Osteoblast (primary cell): ENCODE measurements at places on chromosomes 13 and 19. TPM values are rescaled to one million over a fixed set of nuclear protein-coding genes. Genes with fewer than 3 reads are reported as not detected.
A peak's percentile ranks its signal among the peaks of the same experiment; 100 is the strongest.

DNA sequence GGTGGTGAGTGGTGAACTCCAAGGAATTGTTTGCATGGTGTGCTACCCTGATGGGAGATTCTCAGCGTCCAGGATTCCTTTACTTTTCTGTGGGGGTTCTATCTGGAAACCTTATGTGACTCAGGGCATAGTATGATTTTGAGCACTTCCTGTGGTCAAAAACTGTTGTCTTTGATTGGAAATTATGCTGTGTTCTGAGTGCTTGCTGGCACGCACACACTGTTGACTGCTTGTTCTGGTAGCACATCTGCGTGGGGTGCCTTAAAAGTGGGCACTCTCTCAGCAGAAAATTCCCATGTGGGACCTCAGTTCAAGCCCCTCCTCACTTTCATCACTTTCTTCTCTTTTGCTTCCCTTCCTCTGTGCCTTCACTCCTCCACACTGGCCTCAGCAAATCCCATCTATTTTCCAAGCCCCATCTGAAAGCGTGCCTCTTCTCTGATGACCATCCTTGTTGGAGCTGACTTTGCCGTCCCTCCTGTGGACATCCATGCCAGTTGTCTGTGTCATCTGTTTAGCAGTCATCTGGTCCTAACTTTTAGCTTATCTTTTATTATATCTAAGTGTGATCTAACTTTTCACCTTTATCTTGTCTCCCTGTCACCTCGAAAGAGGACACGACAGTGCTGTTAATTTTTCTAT lies 56.4 kb upstream of the NPAS1 start:
- peak overlapping the region; percentile 100 for H3K27ac ChIP-seq
- peaks cover 19% of the 10 kb centered on the region for H3K36me3 ChIP-seq
- DNase-seq: peak; percentile 87

GRCh38 chr19:29404951-29405727 lies 120.7 kb upstream of the VSTM2B start:
- H3K4me3 ChIP-seq: no peak overlapping the region
- no peaks in the 10 kb centered on the region for H3K4me1 ChIP-seq
- no peak overlapping the region for H3K27ac ChIP-seq
- H3K36me3 ChIP-seq: no peaks in the 10 kb centered on the region
- peak; percentile 83 for DNase-seq
- H3K27me3 ChIP-seq: no peaks in the 10 kb centered on the region

DNA sequence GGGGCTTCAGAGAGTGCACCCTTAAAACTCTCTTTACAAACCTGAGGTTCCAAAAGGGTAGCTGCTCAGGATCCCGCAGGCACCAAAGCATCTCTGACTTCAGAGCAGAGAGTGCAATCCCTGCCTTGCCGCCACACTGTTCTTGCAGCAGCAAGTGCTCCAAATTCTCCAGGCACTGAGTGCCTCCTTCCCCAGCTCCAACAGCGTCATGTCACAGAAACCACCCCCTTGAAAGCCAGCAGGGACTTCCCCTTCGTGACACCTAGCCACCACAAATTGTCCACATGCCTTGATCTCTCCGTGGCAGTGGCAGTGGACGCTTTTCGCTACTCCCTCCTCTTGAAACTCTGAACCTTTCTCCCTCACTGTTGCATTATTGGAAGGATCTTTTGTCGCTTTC lies 39.9 kb downstream of the MBNL2 start:
- peaks cover 36% of the 10 kb centered on the region for H3K4me1 ChIP-seq
- no peaks in the 10 kb centered on the region for H3K27me3 ChIP-seq
- no peaks in the 10 kb centered on the region for H3K36me3 ChIP-seq
- DNase-seq: no peak

DNA sequence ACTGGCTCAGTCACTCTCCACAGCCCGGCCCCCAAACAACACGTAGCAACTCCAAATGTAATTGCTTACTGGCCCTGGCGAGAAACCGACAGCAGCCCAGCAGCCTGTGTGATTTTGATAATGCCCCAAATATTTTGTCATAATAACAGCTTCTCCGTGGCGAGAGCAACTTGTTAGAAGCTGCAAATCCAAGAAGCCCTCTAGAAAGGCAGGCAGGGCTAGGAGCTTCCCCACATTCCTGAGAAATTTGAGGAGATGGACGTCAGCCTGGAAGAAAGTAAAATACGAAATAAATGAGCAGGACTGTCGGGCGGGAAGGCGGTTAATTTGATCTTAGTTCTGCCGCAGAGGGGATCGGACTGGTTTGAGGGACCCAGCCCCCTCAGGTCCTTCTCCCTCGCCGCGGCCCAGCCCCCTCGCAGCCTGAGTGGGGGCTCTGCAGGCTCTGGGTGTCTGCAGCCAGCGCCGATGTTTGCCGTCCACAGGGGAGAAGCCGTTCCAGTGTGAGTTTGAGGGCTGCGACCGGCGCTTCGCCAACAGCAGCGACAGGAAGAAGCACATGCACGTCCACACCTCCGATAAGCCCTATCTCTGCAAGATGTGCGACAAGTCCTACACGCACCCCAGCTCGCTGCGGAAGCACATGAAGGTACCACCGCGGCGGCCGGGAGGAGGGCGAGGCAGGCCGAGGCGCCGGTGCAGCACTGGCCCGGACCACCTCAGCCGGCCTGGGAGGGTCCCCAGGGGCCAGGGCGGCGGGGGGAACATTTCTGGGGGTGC lies 3.1 kb downstream of the ZIC2 start:
- H3K4me3 ChIP-seq: no peak overlapping the region
- H3K27me3 ChIP-seq: peaks cover 87% of the 10 kb centered on the region
- DNase-seq: peak; percentile 79

GRCh38 chr19:34391813-34392212 lies 12.4 kb upstream of the PDCD2L start:
- no peaks in the 10 kb centered on the region for H3K27me3 ChIP-seq
- H3K36me3 ChIP-seq: peaks cover 84% of the 10 kb centered on the region
- no peak for DNase-seq
- H3K4me3 ChIP-seq: no peak overlapping the region
- no peaks in the 10 kb centered on the region for H3K4me1 ChIP-seq

DNA sequence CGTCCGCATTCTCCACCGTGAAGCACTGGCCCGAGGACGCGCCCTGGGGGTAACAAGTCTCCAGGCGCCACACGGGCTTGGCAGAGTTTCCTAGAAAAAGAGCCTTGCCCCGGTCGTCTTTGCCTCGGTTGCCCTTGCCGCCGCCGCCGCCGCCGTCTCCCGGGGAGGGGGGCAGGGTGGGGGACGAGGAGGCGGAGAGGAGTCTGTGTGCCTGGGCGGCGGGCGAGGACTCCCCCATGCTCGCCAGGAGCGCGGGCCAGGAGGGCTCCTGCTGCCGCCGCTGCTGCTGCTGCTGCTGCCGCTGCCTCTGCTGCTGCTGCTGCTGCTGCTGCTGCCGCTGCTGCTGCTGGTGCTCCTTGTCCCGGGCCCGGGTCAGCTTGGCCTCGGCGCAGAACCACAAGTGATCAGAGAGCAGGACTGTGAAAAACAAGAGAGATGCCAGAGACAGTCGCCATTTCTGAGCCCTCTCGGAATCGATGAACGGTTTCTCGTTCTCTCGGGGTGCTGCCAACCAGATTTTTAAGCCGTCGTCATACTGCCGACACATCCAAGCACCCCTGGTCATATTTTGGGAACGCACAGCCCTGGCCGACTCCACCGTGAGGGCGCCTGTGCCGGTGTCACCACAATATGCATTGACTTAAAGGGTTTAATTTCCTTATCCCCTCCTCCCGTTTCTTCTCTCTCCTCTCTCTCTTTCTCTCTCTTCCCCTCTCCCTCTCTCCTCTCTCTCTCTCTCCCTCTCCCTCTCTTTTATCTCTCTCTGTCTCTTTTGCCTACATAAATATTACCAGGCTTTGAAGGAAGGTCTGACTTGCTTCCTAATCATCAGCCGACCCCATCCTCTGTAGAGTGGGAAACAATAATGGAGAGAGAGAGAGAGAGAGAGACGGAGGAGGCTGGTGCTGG lies 349.1 kb downstream of the LIG4 start:
- peak; percentile 93 for DNase-seq
- no peaks in the 10 kb centered on the region for H3K4me1 ChIP-seq
- H3K27ac ChIP-seq: no peak overlapping the region
- peaks cover 3% of the 10 kb centered on the region for H3K27me3 ChIP-seq

- H3K27ac ChIP-seq: no peak overlapping the region
- H3K27me3 ChIP-seq: no peaks in the 10 kb centered on the region
- no peak overlapping the region for H3K4me3 ChIP-seq
- peaks cover 24% of the 10 kb centered on the region for H3K4me1 ChIP-seq
These were observed 21.5 kb upstream of the FOSB start for GRCh38 chr19:45446295-45446694.

DNA sequence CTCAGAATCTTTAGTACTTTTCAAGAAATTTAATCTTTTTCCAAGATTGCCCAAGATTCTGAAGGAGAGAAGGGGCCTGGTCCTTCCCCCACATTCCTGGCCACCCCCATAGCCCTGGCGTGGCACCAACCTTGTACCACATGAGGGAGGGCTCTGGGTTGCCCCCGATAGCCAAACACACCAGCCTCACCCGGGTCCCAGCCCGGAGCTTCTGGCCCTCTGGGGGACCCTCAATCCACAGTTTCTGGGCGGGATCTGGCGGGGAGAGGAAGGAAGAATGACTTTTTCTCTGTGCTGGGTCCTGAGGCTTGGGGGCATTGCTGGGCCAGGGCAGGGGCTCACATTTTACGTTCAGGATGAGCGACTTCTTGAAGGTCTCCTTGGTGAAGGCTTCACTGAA lies 4.4 kb downstream of the NPHS1 start:
- no peak overlapping the region for H3K27ac ChIP-seq
- H3K36me3 ChIP-seq: no peaks in the 10 kb centered on the region
- DNase-seq: no peak
- H3K27me3 ChIP-seq: peaks cover 42% of the 10 kb centered on the region

Gene TCF3
- 46.6 and 55.0 TPM in 2 replicates for total RNA-seq

Gene RHPN2
- total RNA-seq: 0.59 and 1.4 TPM in 2 replicates

Gene SLC7A9
- under 0.01 and 0.59 TPM in 2 replicates for total RNA-seq

Gene POGLUT2
- total RNA-seq: 15.9 and 18.0 TPM in 2 replicates
